CD4-positive, alpha-beta T cell treated with Interleukin-6 for 4 hours (primary cell): ENCODE measurements at places on chromosomes 5 and 9.

DNA sequence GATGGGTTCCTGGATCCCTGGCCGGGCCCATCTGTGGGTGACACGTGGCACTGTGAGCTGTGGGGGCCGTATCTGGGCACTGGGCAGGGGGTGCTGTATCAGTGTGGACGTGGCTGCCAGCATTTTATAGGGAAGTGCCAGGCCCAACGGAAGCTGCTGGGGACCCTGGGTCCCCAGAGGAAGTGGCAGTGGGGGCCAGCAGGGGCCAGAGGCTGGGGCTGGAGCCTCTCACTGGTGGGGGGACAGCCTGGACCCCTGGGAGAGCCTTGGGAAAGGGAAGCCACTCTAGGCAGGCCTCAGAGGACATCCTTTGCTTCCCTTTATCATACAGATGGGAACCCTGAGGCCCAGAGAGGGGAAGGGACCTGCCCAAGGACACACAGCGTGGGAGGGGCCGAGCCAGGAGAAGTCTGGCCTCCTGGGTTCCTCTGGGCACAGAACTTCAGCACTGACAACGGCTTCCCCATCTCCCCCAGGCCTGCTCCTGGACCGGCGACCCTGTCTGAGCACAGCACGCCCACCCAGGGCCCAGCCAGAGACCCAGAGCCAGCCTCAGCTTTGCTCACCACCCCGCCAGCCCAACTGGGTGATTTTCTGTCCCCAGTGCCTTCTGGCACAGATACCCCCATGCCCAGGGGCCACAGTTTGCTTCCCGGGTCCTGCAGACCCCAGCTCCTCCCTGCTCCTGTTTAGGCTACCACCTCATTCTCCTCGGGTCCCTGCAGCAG is 15.5 kb upstream of the LAMC3 start:
- no peak for DNase-seq

DNA sequence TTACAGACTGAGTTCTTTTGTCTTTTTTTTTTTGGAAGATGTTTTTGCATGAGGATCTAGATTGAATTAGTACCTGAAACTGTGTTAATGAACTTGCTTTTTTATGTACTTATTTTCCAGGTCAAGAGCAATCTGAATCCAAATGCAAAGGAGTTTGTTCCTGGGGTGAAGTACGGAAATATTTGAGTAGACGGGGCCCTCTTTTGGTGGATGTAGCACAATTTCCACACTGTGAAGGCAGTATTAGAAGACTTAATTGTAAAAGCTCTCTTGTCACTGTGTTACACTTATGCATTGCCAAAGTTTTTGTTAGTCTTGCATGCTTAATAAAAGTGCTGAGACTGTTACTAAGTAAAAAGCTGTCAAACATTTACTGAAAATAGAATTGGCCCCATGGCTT is 14.5 kb downstream of the SLC23A1 start:
- DNase-seq, result no peak

GRCh38 chr9:131709771-131710431 is 30.0 kb downstream of the RAPGEF1 start:
- DNase-seq, result peak; percentile 32

GRCh38 chr5:88663793-88664216 is 219.2 kb downstream of the MEF2C start:
- DNase-seq, result no peak

DNA sequence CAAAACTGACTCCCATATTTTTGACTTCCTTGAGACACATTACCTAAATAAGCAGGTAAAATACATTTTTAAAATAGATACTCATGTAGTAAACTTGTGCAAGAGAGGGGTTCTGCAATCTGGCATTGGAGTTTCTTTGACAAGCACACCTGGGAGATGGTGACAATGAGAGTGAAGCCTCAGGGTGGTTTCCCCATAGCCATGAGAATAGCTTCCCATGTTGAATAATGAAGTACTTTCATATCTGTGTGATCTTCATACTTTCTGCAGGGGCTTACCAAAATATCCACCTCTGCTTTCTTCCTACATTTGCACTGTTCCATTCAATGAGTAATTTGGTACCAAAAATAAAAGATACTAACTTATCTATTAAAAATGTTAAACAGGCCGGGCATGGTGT is 44.7 kb upstream of the VCAN start:
- no peak for DNase-seq

GRCh38 chr9:132369421-132369820 is 14.6 kb upstream of the SETX start:
- DNase-seq, result no peak

GRCh38 chr5:74127381-74128320 is 501.7 kb downstream of the ARHGEF28 start:
- no peak for DNase-seq

GRCh38 chr5:172334196-172334595 is 50.6 kb upstream of the UBTD2 start:
- no peak for DNase-seq

DNA sequence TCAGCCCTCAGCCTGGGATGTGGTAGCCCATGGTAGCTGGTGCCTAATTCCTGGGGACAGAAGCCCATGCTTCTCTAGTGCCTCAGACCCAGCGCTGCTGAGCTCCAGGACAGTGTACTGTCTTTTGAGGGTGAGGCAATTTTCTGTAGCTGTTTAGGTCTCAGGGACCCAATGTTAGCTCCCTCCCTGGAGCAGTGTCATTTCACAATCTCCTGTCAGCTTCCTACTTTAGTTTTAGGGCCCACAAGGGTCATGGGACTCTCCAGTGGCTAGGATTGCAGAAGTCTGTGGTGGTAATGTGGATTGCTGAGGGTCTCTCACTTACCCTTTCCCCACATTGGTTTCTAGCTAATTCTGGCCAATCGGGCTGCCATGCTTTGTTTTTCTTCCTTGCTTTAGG is 67.7 kb upstream of the CCL21 start:
- no peak for DNase-seq

DNA sequence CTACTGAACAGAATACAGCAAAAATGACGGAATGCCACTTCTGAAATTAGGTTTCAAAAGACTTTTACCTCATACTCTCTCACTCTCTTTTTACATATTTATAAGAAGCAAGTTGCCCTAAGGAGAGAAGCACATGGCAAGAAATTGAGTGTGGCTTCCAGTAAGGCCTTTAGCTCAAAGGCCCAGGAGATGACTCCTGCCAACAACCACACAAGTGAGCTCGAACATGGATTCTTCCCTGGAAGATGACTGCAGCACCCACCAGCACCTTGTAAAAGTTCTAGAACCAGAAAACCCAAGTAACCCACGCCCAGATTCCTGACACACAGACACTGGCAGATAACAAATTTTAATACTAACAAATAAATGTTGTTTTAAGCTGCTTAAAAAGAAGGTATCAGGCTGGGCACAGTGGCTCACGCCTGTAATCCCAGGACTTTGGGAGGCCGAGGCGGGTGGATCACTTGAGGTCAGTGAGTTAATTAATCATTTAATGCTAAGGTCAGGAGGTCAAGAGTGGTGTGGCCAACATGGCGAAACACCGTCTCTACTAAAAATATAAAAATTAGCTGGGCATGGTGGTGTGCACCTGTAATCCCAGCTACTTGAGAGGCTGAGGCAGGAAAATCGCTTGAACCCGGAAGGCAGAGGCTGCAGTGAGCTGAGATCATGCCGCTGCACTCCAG is 17.0 kb downstream of the PTBP3 start:
- DNase-seq, result no peak

DNA sequence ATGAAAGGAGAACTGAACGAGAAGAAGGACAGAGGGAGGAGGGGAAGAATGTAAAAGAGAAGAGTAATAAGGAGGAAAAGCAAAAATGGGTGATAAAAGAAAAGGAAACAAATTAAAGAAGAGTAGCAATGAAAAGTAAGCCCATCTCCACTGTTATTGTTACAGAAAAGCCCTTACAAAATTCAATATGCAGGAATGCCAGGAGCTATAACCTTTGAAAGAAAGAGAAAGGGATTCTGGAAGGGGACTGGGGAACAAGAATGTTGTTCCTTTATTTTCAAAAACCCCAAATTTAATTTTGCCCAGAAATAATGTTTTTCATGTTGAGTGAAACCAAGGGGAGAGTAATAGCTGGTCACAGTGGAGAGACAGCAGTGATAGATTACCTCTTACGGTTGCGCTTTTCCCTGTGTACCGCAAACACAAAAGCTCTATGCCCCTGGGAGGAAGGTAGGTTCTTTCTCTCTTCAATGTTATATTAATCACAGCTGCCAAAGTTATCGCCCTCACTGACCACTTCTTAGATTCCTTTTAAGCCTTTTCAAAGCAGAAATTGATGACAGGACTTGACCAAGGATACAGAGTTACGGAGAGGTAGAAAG is 86.7 kb downstream of the BRINP1 start:
- DNase-seq, result no peak

DNA sequence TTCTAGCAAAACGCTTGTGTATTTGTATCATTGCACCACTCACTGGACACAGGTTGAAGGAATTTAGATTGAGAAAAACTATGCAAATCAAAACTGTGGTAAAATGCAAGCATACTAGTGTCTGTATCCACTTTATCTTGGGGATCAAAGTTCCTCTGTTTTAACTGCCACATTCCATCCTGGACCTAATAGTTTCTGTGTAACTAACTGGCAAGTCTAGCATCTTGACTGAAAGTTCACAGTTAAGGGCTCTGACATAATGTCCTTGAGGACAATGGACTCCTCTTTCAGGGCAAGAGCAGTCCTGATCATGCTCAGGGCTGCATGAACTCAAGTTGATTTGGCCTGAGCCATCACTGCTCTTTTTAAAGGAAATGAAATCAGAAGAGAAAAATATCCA is 30.7 kb downstream of the NFIB start:
- no peak for DNase-seq

GRCh38 chr9:70340572-70340971 is 73.9 kb downstream of the KLF9 start:
- DNase-seq, result no peak

- no peak for DNase-seq
Measured at GRCh38 chr9:28747351-28747985, 1174.2 kb upstream of the C9orf72 start.

DNA sequence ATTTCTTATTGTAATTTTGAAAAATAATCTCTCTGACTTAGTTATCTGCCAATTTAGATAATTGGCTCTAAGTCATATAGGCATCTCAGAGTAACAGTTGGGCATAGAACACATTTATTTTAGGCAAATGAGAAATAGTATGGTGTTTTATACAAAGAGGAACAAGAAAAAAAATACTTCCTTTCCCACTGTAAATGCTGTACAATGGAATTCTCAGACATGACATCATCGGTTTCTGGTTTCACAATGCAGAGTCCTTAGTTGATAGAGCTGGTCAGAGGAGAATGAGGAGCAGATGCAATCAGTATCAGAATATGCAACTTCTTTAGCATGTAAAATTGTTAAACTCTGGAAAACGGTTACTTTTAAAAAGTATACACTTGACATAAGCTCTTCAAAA is 49.4 kb downstream of the PLK2 start:
- no peak for DNase-seq

GRCh38 chr9:120872791-120873502 is 4.0 kb downstream of the PHF19 start:
- DNase-seq, result no peak

- DNase-seq, result peak; percentile 33
Measured at GRCh38 chr5:181173420-181174342, 26.3 kb downstream of the OR2V2 start.

DNA sequence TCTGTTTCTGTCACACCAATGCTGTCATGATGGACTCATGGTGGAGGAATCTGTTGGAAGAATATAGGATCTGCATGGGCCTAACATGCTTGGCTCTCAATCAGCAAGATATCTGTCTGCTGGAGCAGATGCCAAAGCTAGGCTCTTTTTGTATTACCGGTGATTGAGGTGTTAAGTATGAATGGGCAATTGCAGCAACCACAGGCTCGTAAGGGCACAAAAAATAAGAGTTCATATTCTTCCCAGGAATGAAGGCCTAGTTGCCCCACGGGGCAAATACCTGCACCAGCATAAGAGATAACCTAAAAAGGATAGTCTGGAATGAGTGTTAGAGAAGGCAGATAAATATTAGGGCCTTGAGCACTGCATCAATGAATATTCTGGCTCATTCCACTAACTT is 679.5 kb upstream of the COX7C start:
- DNase-seq, result no peak

- no peak for DNase-seq
Measured at GRCh38 chr5:140236891-140237598, 62.1 kb downstream of the CYSTM1 start.

DNA sequence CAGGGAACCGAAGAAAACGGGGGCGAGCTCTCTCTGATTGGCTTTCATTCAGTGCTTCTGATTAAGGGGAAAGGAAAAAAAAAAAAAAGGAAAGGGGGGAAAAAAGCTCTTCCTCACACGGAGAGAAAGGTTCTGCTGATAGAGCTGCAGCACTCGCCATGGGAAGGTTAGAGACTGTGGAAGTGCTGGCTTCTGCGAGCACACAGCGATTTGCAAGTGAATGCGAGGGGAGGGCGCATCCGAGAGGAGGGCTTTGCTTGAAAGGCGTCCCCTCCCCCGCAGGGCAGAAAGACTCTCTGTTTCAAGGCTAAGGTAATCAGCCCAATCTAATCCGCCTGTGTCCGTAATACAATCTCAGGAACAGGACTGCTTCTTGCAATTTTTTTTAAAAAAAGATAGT is at the start of gene CDH10:
CDH10 (minus strand) TSS at position 218 of the 400 bp plus-strand sequence. CDS start 51,488 bp downstream, outside the sequence.
- no peak for DNase-seq

GRCh38 chr5:88932541-88932940 is 49.6 kb upstream of the MEF2C start:
- no peak for DNase-seq

DNA sequence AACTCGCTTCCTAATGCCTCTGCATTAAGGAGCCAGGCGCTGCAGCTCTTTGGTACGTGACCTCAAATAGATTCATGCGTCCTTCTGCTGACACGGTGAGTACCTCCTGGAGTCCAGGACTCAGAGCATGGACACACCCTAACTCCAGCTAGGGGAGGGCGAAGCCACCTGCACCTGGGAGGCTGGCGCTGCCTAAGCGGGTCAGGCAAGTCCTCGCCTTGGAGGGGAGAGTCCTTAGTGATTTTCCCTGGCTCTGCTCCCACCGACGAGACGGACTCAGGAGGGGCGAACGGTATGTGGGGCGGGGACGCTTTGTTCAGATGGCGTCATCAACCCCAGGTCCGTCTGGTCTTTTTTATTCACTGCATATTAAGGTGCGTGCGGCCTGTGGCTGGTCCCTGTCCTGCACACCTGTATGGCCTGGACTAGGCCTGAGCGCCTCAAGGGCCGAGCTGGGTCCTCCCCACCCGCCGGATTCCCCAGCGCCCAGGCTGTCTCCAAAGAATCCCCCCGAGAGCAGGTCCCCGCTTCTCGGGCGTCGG is 50.3 kb downstream of the NSUN2 start:
- no peak for DNase-seq

GRCh38 chr5:3931976-3932375 is 336.3 kb downstream of the IRX1 start:
- DNase-seq, result no peak
